Iris pigment epithelial cell (primary cell): ENCODE measurements at places on chromosomes 13 and 19.

- peak; percentile 68 for DNase-seq
Observed at GRCh38 chr19:51131780-51132680, 7.3 kb downstream of the SIGLEC9 start.

DNA sequence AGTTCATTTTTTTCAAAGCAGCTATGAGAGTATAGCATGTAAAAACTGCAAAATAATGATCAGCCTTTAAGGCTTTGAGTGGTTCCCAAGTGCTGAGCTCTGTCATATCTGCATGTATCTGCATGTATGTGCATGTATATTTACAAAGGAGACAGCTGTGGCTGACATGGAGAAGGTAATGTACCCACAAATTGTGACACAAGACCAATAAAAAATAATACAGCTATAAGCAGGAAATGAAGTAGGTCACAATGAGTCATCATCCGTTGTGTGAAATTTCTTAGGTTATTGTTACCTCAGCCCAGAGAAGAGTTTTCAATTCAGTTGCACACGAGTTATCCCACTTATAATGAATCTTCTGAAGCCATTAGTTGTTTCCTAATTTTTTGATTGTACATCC is 60.9 kb upstream of the MED4 start:
- DNase-seq, result peak; percentile 82

- DNase-seq, result no peak
Observed at GRCh38 chr19:13139633-13140311, 10.4 kb downstream of the STX10 start.

DNA sequence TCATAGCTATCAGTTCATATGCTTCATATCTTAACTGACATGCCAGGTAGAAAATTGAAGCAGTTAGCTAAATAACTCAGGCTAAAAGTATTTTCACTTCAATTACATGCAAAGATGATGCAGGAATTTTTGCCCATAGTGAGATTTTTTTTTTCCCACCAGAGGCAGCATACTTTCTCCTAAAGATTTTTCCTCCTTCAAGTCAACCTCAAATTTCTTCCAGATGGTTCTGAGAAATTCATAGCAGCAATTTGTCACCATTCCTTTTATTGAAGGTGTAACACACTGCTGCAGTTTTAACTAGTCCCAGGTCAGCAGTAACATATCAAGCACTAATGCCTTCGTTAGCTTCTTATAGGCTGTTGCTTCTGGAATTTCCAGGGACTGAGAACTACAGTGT is 141.9 kb downstream of the SUCLA2 start:
- peak; percentile 29 for DNase-seq

DNA sequence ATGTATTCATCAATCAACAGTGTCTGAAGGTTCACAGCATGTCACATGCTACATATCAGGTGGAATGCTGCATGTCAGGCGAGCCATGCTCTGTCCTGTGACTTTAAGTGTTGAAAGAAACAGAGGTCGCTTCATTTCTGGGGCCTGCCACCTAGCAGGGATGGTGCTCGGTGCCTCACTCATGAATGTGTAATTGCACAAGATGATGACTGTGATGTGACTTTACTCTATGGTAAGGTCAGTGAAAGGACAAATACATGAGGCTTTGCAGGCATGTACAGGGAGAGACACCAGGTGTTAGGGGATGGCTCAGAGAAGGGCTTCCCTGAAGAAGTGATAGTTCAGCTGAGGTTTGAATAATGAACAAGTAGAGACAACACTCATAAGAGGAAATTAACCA is 66.7 kb downstream of the FRY start:
- peak; percentile 16 for DNase-seq
